Activated gamma-delta T cell (primary cell): ENCODE measurements at places on chromosomes 2 and 18.

DNA sequence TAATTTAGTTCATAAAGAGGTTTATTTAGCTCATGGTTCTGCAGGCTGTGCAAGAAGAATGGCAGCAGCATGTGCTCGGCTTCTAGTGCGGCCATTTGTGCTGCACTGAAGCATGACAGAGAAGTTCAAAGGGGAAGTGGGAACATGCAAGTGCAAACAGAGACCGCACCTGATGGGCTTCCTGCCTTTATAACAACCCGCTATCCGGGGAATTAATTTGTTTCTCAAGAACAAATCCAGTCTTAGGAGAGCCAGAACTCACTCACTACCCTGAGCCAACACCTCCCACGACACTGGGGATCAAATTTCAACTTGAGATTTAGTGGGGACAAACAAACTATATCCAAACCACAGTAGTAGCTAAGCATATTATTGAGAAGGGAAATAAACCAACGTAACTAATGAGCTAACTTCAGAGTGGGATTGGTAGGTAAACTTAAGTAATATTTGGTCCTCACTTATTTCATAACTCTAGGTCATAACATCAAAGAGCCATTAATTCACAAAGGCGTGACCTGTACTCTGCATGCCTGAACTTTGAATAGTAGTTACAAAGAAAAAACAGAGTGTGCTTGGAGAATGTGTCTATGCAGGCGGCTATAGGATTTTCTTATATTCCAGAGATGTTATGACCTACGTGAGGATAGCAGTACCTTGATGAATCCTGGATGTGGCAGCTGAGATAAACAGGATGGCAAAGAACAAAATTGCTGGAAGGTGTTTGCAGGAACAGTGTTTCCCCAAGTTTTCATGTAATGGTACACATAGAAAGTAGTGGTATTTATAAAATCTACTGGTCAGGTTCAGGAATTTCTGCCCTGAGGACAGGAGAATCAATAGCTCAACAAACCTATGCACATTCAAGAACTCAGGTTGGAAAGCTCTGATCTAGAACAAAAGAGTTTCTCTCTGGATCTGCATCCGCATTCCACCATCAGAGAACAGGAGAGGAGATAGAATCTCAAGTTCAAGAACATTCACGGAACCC is 845.9 kb upstream of the ID2 start:
- DNase-seq, result no peak

DNA sequence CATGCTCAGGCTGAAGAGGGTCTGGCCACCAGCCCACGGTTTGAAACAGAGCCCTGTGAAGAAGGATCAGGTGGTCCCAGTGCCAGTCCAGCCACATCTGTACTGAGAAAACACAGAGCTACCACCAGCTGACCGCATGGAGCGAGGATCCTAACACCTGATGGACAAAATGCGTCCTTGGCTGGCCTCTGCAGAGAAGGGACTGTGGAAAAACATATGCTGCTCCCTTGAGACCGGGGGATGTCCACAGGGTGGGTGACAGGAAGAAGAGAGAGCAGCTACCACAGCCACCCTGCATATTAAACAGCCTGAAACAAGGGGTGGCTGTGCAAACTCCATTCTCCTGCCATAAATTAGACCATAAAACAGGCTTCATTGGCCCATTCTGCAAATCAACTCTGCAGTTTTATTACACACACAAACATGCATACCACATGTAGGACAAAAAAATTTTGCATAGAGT is 137.2 kb downstream of the BCL2 start:
- DNase-seq, result no peak

GRCh38 chr2:6181525-6181924 is 489.3 kb downstream of the SOX11 start:
- DNase-seq, result no peak

DNA sequence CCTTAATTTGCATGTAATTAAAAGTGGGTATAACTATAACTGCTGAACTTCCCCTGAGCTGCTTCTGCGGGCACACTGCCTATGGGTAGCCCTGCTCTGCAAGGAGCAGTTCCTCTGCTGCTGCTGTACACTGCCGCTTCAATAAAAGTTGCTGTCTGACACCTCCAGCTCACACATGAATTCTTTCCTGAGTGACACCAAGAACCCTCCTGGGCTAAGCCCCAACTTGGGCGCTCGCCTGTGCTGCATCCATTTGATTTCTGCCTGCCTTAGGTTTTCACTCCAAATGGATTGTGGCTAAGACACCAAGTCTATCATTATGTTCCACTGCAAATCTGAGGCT is 215.7 kb downstream of the ANAPC1 start:
- DNase-seq, result no peak

DNA sequence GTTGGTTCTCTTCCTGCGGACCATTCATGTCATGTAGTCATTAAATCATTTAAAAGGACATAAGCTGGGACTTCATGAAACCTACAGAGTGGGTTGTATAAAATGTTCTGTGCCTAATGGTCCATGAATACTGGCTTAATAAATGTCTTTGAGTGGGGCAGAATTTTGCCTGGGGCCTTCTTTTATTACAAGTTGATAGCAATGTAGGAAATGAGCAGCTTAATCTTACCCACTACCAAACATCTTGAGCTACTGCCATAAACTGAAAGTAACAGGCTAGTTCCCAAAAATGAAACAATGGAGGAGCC is 130.9 kb downstream of the TMEM17 start:
- no peak for DNase-seq
